ENCODE measurements at places on chromosomes 6 and 20.

DNA sequence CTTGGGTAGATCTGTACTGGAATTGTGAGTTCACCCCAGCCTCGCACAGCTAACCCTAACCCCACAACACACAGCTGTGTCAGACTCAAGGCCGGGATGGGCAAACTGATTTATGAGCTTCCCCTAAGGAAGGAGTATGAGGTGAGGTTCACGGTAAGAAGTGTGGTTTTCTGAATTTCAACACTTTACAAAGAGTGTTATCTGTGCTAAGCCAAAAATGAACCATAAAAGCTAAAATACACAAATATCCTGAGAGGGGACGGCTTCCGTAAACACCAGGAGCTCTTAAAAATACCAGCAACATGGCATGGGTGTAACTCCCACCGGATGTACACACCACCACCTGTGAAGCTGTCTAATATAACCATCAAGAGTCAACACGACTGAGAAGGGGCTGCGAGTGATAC is 101.2 kb downstream of the ATP9A start:
- DNase-seq = no peak

DNA sequence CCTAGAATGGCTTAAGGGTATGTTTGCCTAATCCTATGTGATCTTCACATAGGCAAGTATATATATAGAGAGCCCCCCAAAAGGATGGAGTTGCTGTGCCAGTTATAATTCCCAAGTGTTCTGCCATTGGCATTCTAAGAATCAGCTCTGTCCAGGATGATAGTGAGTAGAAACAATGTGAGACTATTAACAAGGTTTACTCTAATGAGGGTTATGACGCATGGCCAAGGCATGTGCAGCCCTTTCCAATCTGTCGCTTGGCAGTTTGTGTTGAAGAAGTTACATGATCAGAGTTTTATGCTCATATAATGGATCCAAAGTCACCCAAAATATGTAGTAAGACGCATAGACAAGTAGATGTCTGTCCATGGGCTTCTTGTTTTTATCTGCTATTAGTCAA is 33.6 kb downstream of the VGLL2 start:
- no peak for DNase-seq

- DNase-seq = peak; percentile 79
Observed at GRCh38 chr6:1821513-1822183, 211.9 kb downstream of the FOXC1 start.

DNA sequence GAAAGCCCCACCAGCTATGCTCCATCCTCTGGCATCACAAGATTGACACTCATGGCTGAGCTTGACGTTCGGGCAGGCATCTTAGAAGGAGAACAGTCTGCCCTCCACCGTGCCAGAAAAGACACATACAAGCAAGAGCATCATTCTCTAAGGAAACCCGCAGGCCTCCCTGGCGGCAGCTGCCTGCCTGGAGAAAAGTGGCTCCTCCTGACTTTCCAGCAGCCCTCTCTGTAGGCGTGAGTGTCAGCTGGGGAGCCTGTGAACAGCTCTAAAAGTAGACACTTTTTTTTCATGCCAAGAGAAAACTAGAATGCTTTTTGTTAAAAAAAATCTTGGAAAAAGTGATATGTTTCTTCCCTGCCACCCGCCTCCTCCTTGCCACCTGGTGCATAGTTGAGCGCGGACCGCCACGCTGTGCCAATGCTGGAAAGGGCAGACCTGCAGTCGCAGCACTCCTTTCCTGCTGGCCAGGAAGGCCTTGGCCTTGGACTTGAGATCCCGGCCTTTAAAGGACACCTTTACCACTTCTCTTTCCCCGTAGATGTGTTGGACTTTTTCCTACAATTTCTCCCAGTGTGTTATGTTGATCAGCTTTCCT is 29.7 kb upstream of the INSM1 start:
- no peak for DNase-seq

DNA sequence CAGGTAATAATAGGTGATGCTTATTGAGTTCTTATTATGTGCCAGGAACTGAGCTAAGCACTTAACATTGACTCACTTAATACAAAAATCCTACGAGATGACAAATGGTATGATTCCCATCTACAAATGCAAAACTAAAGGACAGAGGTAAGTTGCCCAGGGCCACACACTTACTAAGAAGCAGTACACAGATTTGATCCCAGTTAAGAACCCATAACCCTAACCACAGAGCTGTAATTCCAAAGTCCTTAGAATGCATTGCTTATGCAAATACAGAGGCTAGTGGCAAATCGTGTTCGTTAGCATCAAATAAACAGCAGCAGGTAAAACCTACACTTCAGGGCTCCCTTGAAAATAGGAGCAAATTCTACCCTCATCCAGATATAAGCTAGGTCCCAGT is 104.0 kb downstream of the SASH1 start:
- DNase-seq = no peak

DNA sequence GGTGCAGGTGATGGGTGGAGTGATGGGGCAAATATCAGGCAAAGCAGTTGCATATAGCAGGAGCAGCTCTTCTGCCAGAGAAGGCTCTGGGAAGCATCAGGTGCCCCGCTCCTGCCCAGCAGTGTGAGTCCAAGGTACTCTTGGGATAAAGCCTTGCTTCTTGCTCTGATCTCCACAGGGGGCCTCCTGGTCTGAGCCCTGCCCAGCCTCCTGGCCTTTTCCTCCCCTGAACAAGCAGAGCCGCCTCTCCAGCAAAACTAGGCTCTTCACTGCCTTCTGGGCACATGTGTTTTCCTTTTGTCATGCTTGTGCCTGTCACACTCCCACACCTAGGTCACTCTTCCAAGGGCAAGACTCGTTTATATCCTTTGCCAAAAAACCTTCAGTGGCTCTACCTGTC is 34.3 kb downstream of the SIRPA start:
- no peak for DNase-seq

- DNase-seq = no peak
Observed at GRCh38 chr6:158938811-158939254, 61.2 kb downstream of the RSPH3 start.

GRCh38 chr6:132401618-132402285 is 477 bp upstream of the MOXD1 start:
- DNase-seq = no peak
